ENCODE measurements at places on chromosomes 5 and 9. TPM values are rescaled to one million over a fixed set of nuclear protein-coding genes. Genes with fewer than 3 reads are reported as not detected.

SAXO1 gene
- total RNA-seq: not detected

LHX3 gene
- not detected for total RNA-seq

ICE1 gene
- 23.4 TPM for total RNA-seq

MAPKAP1 gene
- 48.0 TPM for total RNA-seq

SLC6A19 gene
- not detected for total RNA-seq

PTGR1 gene
- total RNA-seq: 0.85 TPM

GAS1 gene
- total RNA-seq: 0.25 TPM

DENND4C gene
- total RNA-seq: 52.2 TPM

STPG3 gene
- total RNA-seq: not detected

CCDC152 gene
- total RNA-seq: 3.4 TPM

LARP1 gene
- 177 TPM for total RNA-seq

DNA sequence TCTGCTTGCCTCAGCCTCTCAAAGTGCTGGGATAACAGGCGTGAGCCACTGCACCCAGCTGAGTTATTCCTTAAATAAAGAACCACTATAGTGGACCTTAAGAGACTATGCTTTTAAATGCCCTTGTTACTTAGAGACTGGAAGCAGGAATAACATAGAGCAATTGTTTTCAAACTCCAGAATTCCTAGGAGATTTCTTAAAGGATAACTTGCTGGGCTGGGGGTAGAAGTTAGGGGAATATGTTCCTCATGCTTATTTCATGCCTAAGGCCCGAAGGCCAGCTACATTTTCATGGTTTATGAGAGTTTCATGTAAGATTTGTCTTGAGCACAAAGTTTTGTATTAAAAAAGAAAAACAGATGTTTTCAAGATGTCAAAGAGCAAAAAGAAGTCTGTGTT lies 48.2 kb downstream of the CSNK1A1 start:
- H3K36me3 ChIP-seq: peaks cover 64% of the 10 kb centered on the region
- peaks cover 3% of the 10 kb centered on the region for H3K4me1 ChIP-seq
- H3K27ac ChIP-seq: no peak overlapping the region
- H3K4me3 ChIP-seq: no peak overlapping the region
- DNase-seq: no peak
- no peaks in the 10 kb centered on the region for H3K27me3 ChIP-seq

- no peaks in the 10 kb centered on the region for H3K27me3 ChIP-seq
- DNase-seq: no peak
- H3K4me3 ChIP-seq: peak overlapping the region; percentile 73
Measured at GRCh38 chr9:35110327-35110761, 5.3 kb downstream of the ATOSB start.

- H3K27ac ChIP-seq: no peak overlapping the region
- no peaks in the 10 kb centered on the region for H3K27me3 ChIP-seq
- H3K36me3 ChIP-seq: no peaks in the 10 kb centered on the region
- H3K4me3 ChIP-seq: no peak overlapping the region
- DNase-seq: no peak
Measured at GRCh38 chr5:42487077-42487476, 63.8 kb downstream of the GHR start.

DNA sequence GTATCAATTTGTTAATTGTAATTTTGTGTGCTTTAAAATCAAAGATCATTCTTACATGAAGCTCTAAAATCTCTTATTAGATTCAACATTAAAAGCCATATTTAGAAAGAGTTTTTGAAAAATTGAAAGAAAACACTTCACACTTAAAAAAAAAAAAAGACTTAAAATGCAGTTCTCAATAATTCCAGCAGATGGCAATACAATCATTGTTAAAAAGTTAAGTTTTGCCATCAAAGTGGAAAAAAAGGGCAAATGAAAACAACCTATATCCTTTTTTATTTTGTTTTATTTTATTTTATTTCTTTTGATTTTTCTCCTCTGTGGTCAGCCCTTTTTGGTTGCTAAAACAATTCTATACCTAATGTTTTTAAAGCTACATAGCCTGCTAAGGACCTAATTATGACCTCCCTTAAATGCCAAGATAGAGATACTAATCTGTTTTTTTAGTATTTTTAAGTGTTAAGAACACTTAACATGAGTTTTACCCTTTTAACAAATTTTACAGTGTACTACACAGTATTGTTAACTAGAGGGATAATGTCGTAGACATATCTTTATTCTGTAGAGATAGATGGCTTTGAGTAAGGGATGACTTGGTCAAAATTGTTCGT lies 154.2 kb upstream of the DAB2 start:
- peaks cover 4% of the 10 kb centered on the region for H3K27me3 ChIP-seq

DNA sequence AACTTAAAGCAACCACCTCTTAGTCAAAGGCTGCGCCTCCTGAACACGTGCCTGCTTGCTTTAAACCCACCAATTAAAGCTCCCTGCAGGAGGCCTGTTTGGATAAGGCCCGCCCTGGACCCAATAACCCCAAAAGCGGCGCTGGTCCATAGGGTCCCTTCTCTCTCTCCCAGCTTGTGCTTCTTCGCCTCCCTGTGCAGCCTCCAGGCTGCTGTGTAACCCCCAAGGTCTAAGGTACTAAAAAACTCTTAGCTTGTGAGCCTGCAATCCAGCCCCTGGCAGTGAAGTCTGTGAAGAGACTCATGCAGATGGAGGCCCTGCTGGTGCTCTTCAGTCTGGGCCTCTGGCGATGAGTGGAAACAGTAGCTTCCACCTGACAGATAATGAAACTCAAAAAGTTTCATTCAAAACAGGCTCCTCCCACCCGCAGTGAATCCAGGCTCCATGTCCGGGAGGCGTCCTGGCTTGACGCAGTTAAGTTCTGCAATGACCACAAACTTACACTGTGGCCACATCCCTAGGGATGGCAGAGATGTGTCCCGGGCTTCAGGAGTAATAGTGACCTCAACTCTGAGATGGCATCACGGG lies 97.3 kb downstream of the PRRT1B start:
- peak overlapping the region; percentile 85 for H3K27ac ChIP-seq
- peaks cover 65% of the 10 kb centered on the region for H3K4me1 ChIP-seq
- DNase-seq: peak; percentile 66
- no peaks in the 10 kb centered on the region for H3K27me3 ChIP-seq
- H3K4me3 ChIP-seq: peak overlapping the region; percentile 35

DNA sequence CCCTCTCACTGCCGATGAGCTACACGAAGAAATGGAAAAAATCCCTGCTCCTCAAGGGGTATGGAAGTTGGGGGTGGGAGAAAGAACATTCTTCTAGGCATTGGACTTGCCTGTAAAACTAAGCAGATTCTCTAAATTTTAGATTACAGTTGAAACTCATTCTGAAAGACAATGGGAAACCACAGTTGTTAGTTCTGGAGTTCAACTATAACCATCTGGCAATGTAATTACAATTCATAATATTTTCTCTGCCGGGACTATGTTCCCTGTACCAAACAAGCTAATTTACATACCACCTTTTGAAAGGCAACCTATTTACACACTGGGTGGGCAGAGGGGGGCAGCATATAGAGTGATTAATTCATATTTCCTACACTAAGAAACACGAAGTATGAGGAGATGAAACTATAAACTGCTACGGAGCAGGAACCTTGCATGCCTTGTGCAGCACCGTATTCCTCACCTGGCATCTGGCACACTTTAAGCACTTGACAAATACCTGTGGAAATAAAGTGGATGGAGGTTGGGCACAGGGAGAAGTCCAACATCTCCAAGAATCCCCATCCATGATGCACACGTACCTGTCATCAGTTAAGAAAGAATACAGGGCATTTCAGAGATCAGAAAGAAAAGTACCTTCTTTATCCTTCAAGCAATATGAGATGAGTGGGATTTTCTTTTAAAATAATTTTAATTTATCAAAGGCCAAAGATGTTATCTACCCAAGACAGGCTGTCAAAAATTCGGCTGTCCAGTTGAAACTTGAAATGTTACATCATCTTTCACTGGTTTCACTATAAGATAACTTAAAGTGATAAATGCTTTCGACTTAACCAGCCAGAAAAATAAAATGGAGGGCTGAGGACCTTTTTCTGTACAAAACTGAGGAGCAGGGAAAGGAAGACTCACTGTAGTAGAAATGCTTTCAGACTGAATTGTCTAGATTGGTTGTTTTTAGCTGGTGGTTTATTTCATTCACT lies 54.2 kb downstream of the SSBP2 start:
- peaks cover 6% of the 10 kb centered on the region for H3K36me3 ChIP-seq
- no peaks in the 10 kb centered on the region for H3K27me3 ChIP-seq
- H3K4me1 ChIP-seq: peaks cover 8% of the 10 kb centered on the region
- no peak overlapping the region for H3K27ac ChIP-seq

- no peak for DNase-seq
- H3K27ac ChIP-seq: no peak within 1 kb of the TSS
- H3K27me3 ChIP-seq: no peaks in the 10 kb centered on the region
Measured at GRCh38 chr9:134917431-134918373, at the start of gene FCN1. Gene FCN1 (minus strand): TSS chr9:134917912. CDS start chr9:134917871, 41 bp downstream.

- no peaks in the 10 kb centered on the region for H3K36me3 ChIP-seq
- H3K4me3 ChIP-seq: no peak overlapping the region
- DNase-seq: no peak
- peaks cover 3% of the 10 kb centered on the region for H3K4me1 ChIP-seq
- H3K27me3 ChIP-seq: no peaks in the 10 kb centered on the region
Measured at GRCh38 chr5:34691326-34691725, 35.2 kb downstream of the RAI14 start.

- H3K4me3 ChIP-seq: no peak overlapping the region
- no peak overlapping the region for H3K27ac ChIP-seq
- H3K27me3 ChIP-seq: no peaks in the 10 kb centered on the region
- H3K4me1 ChIP-seq: no peaks in the 10 kb centered on the region
- no peak for DNase-seq
Measured at GRCh38 chr9:121945281-121945680, 147.8 kb downstream of the TTLL11 start.

DNA sequence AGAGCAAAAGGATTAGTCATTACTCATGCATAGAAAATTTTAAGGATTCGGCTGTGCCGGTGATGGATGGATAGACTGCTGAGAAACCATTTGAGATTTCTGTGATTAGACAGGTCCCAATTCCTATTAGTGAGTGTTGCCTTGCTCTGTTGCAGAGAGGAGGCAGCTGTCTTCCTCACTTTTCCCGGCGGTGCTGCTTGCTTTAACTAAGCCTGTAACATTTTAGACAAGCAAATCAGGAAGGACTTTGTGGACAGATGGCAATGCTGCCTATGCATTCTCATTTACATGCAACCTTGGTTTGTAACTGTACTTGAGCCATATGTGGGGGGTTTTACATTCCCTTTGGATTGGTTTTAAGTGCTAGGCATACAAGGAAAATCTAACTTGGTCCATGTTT lies 1176.3 kb downstream of the CDH18 start:
- no peak overlapping the region for H3K27ac ChIP-seq
- H3K4me3 ChIP-seq: no peak overlapping the region
- no peaks in the 10 kb centered on the region for H3K36me3 ChIP-seq
- H3K4me1 ChIP-seq: no peaks in the 10 kb centered on the region
- H3K27me3 ChIP-seq: no peaks in the 10 kb centered on the region
- DNase-seq: no peak

- H3K4me1 ChIP-seq: no peaks in the 10 kb centered on the region
- no peak overlapping the region for H3K27ac ChIP-seq
- no peaks in the 10 kb centered on the region for H3K27me3 ChIP-seq
Measured at GRCh38 chr5:38621840-38622437, 65.5 kb upstream of the LIFR start.

DNA sequence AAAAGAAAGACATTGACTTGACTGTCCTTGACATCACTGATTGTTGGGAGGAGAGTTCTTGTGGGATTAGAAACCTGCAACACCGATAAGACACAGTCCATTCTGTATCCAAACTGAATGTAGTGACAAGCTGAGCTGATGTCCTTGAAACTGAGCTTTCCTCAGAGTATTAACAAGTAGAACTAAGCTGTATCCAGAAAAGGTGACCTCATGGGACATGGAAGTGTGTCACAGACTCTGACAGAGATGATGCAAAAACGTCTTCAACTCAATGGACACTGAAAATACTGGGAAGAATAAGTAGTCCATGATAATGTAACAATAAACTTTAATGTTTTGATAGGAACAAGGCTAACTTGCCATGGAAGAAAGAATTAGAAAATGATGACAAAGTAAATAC lies 690.1 kb downstream of the CDH18 start:
- H3K27ac ChIP-seq: no peak overlapping the region
- H3K36me3 ChIP-seq: no peaks in the 10 kb centered on the region
- no peaks in the 10 kb centered on the region for H3K27me3 ChIP-seq
- no peaks in the 10 kb centered on the region for H3K4me1 ChIP-seq

DNA sequence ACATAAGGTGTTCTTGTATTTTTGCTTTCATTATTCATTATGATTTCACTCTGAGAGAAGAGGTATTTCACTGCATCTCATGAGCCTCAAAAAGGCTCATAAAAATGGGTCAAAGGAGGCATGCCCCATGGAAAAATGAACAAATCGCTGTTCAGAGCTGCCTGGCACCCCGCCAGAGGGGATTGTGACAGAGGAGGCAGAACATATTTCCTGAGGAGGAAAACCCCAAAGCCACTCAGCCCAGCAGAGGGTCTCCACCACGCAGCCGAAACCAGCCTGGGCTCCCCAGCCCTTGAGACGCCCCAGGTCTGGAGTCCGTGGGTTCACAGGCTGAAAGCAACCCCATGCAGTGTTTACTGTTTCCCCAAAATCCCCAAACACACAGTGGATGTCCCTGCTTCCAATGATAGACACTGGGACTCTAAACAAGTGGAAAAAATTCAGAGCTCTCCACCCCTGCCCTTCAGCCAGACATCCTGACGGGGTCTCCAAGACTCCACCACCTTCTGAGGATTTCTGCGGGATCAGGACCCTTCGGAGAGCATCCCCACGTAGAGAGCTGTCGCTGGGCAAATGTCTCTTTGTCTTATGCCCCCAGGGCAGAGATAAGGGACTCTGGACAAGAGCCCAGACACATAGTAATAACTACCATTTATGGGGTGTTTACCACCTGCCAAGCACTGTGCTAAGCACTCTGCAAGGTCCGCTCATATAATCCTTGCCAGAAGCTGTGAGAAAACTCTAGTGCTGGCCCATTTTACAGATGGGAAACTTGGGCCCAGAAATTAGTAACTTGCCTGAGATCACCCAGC lies 122.3 kb downstream of the PAX5 start:
- H3K4me3 ChIP-seq: no peak overlapping the region
- peaks cover 24% of the 10 kb centered on the region for H3K27me3 ChIP-seq
- H3K27ac ChIP-seq: no peak overlapping the region
- no peaks in the 10 kb centered on the region for H3K36me3 ChIP-seq

GRCh38 chr9:130118841-130119518 lies 53.2 kb upstream of the NCS1 start:
- peaks cover 23% of the 10 kb centered on the region for H3K36me3 ChIP-seq
- no peak for DNase-seq
- H3K27me3 ChIP-seq: no peaks in the 10 kb centered on the region

DNA sequence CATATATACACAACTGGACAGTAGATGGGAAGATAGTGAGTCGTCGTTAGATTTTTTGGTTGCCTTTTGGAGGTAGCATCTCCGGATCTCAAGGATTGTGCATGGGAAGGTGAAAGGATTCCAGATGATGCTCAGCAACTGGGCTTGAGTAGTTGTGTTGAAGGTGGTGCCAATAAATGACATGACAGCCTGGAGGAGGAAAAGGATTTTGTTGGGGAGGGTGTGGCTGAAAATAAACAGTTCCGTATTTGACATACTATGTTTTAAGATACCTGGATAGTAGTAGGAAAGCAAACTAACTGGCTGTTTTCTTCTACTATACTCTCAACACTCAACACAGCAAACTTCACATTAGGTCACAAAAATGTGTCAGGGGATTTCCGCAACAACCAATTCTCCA lies 62.4 kb downstream of the SREK1 start:
- no peak overlapping the region for H3K27ac ChIP-seq
- H3K36me3 ChIP-seq: no peaks in the 10 kb centered on the region
- no peaks in the 10 kb centered on the region for H3K27me3 ChIP-seq
- no peak overlapping the region for H3K4me3 ChIP-seq

GRCh38 chr5:109486200-109486804 lies 76.5 kb upstream of the PJA2 start:
- no peaks in the 10 kb centered on the region for H3K36me3 ChIP-seq
- peaks cover 6% of the 10 kb centered on the region for H3K27me3 ChIP-seq
- H3K4me3 ChIP-seq: no peak overlapping the region
- DNase-seq: no peak
- H3K27ac ChIP-seq: no peak overlapping the region
- H3K4me1 ChIP-seq: no peaks in the 10 kb centered on the region

Measured in activated CD4-positive, alpha-beta memory T cell treated with anti-CD3 and anti-CD28 coated beads, Interleukin-2, amount 10 ng/mL, durations not matched to agents 7 days and 5 days (primary cell).